Fibroblast of mammary gland (primary cell): ENCODE measurements at places on chromosomes 5 and 9.

DNA sequence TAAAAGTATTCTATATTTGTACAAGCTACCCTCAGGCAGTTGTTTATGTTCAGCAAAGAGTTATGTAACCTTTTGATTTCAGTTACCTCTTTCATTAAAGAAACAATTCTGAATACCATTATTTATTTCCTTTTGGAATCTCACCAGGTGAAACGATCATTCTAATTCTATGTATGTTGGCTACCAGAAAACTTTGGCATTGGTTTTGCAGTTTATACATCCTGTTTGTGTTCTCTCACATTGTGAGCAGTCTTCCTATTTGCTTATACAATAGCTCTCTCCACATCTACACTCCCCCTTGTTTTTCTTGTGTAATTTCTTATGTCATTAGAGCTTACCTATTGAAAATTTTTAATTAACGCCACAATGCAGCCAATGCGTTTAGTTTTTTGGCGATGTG, 276.0 kb upstream of the MPDZ start:
- no peak for DNase-seq

GRCh38 chr5:142717582-142718215, 31.8 kb upstream of the FGF1 start:
- DNase-seq = peak; percentile 75

DNA sequence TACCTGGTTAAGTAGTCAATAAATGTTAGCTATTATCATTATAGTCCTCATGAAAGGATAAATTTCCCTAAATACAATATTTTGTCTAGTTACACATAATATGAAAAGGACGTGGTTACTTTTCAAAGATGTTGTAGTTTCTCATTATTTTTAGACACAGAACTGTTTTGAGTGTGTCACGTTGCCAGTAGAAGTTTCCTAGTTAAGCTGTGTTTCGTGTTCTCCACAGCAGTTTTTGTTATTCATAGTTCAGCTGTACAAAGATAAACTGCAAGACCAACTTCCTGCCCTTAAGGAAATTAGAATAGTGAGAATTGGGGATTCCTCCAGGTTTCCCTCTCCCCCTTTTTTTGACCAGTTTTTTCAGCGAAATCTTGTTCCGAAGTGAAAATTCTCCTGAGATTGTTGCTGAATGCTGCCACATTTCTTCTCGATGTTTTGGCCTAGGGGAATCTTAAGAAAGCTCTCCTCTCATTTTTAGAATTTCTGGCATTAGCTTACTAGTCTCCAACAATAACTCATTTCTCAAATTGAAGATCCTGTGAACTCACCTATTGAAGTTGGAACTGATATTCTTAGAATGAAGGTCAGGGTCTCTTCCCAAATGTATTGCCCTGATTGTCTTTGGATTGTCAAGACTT, 176.1 kb downstream of the PAM start:
- DNase-seq = no peak

DNA sequence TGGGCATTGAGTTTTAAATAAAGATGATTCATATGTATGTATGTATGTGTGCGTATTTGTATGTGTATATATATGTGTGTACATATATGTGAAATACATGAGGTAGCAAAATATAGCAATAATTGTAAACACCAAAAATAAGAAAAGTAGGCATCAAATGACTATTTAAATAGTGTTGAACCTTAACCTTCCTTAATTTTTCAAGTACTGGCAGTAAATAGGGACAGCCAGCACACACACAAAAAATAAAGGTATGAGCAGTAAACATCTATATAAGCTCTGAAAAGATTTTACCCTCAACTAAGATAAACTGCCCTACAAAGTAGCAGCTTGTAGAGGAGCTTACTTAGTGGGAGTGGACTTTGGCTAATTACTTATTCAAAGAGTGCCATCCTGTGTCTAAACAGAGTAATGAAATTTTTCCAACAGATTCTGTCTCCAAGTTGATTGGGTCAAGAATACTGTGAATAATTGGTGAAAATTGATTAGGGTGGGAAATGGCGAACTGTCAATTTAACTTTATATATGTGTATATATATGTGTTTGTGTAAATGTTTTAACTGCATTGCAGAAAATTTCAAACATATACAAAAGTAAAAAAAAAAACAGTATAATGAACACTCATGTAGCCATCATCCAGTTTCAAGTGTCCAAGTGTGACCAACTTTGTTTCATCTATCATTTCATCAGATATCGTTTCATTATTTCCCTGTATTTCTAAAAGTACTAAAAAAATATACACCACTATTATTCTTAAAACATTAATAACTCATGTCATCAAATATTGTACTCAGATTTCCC, 2.0 kb upstream of the ADAMTS6 start:
- DNase-seq = peak; percentile 87

DNA sequence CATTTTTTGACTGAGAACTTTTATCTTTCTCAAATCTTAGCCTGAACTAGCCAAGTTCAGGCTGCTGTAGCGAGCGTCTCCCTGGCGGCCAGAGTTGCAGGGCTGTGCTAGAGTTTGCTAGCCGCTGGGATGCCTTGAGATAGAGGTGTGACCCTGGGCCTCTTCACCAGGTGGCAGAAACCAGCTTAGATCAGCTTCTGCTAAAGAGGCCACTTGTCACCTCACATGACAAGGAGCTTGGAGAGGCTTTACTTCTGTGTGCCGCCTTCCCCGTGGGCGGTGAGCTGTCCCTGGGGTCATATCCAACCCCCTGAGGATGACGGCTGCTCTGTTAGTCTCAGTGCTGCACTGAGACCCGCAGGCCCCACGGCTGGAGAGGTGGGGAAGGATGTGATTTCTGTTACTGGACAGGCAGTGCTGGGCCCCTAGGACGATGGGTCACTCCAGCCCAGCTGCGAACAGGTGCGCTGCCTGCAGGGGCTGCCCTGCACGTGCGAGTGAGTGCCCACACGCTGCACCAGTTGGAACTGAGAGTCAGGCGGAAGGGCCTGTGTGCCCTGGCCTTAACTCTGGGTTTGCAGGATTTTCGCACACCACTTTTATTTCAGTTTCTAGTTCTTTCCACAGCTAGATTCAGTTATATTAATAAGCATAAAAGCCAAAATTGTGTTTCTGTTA, 63.8 kb downstream of the EHMT1 start:
- DNase-seq = no peak

- DNase-seq = no peak
Measured at GRCh38 chr9:84045481-84046097, 65.0 kb downstream of the RMI1 start.

GRCh38 chr5:14859980-14860379, 11.6 kb downstream of the ANKH start:
- no peak for DNase-seq

DNA sequence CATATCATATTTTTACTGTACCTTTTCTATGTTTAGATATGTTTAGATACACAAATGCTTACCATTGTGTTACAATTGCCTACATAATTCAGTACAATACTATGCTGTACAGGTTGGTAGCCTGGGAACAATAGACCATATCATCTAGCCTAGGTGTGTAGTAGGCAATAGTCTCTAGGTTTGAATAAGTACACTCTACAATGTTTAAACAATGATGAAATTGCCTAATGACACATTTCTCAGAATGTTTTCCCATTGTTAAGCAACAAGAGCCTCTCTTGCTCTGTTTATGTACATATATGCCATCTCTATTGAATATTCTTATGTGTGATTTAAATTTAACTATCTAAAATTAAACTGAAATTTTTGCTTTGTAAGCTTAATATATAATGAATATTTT, 209.6 kb upstream of the ST8SIA4 start:
- no peak for DNase-seq
